Common myeloid progenitor, CD34-positive (primary cell): ENCODE measurements at places on chromosomes 6 and 20.

DNA sequence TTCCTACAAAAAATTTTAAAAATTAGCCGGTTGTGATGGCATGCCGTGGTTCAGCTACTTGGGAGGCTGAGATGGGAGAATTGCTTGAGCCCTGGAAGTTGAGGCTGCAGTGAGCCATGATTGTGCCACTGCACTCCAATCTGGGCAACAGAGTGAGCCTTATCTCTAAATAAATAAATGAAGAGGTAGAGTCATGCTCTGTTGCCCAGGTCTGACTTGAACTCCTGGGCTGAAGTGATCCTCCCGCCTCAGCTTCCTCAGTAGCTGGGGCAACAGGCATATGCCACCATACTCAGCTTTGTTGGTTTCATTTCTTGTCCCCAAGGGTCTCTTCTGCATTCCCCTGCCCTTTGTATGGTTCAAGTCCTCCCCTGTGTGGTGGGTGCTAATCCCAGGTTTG lies 17.0 kb downstream of the HSPA1B start:
- DNase-seq: no peak

DNA sequence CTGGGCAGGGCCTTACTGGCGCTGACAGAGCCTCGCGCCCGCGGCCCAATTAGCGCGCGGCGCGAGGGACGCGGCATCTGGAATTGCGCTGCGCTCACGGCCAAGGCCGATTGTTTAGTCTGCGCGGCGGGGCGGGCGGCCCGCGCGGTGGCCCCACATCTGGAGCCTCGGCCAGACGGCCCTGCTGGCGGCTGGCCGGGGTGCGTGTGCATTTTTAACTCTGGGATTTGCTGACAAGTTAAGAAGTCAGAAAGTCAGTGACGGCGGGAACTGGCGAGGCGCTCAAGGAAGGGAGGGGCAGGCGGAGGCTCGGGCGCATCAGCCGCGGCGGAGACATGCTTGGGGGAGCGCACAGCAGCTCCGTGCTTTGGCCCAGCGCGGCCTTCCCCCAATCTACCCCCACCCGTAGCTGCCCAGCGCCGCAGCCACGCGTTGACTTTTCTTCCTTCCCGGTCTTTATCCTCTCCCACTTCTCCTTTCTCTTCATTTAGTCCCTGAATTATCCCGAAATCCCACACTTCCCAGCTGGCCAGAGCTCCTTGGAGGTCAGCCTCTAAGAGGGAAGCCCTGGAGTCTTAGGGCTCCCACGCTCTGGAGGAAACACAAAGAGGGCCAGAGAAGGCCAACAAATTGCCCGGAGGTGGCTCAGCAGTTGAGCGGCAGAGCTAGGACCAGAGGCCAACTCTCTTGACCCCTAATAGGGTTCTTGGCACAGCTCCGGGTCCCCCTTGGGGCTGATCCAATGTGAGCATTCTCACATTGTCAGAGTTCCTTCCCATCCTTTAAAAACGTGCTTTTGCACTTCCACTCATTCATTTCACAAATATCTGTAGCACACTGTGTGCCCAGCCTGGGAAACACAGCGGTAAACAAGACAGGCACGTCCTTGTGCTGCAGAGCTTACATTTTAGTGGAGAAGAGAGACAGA lies 40.8 kb upstream of the FOXP4 start:
- peak; percentile 15 for DNase-seq

- DNase-seq: no peak
These were observed 59.9 kb upstream of the GPR6 start for GRCh38 chr6:109918227-109918626.

DNA sequence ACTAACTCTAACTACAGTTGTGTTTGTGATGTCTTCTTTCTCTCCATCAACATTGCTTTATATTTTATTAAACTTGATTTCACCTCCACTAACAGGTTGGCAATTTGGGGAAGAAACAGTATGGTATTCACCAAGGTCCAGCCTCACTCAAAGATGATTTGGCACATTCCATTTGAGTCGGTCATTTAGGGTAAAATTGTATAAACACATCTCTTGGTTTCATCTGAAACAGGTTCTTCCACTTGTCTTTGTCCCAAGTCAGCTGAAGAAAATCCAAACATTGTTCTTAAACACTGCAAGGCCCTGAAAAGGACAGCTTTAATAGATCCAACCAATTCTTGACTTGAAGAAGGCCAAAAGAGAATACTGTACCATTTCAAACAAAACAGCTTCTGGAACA lies 104.9 kb upstream of the NT5E start:
- DNase-seq: no peak

DNA sequence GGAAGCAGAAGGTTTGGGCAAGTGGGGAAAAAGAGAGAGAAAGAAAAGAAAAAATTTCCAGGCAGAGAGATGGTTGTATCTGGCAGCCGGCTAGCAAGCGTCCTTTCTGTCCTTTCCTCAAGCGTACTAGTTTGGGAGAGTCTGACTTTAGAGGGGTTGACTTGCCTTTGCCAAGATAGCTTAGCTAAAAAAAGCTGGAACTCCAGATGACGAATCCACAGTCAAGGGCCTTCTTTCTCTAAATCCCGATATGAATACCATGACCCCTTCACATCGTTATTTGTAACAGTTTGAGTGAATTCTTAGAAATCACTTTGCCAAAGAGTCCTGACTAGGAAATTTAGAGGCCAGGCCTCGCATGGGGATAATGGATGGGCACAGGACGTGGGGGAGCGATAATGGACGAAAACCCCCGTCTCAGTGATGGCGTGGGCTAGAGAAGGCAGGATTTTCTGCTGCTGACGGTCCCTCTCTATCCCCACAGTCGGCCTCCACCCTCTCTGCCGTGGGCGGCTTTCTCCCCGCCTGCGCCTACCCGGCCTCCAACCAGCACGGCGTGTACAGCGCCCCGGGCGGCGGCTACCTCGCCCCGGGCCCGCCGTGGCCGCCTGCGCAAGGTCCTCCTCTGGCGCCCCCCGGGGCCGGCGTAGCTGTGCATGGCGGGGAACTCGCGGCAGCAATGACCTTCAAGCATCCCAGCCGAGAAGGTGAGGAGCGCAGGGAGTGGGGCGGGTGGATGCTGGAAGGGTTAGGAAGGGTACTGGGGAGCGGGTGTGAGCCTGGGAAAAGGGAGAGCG lies 3.5 kb downstream of the PAX1 start:
- no peak for DNase-seq

DNA sequence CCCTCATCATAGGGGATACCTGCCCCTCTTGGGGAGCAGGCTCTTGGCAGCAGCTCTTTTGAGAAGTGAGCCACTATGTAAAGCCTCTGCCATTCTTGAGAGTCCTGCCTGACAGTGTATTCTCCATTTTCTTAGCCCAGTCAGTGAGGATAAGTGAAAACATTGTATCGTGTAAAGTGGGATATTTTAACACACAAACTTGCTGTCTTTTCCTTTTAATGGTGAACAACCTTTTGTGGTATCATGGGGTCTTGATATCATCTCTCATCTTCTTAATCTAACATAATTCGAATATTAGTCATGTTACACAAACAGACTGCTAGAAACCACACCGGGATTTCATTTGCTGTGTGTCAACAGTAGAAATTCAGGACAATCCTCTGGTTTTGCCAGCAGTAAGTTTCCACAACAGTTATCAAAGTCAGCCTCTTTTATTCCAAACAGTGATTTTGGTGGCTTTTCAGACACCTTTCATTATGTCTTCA lies 136.2 kb downstream of the HIVEP1 start:
- no peak for DNase-seq

- DNase-seq: peak; percentile 53
These were observed 42.3 kb upstream of the PTPN1 start for GRCh38 chr20:50467718-50468356.

DNA sequence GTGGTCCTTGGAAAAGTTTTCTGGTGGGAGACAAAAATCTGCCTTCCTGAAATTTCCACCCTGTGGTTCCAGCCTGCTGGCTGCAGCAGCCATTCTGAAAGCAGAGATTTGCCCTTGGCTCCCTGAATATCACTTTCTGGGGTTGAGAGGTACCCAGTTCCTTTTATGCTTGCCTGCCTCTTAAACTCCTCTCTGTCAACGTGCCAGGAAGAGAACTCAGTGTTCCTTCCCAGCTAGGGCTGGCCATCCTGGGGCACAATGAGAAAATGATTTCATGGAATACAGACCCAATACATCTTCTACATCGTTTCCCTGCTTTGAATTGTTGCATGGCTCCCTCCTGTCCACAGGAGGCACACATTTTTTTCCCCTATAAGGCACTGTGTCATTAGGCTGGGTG lies 1.6 kb upstream of the DSN1 start:
- DNase-seq: no peak

DNA sequence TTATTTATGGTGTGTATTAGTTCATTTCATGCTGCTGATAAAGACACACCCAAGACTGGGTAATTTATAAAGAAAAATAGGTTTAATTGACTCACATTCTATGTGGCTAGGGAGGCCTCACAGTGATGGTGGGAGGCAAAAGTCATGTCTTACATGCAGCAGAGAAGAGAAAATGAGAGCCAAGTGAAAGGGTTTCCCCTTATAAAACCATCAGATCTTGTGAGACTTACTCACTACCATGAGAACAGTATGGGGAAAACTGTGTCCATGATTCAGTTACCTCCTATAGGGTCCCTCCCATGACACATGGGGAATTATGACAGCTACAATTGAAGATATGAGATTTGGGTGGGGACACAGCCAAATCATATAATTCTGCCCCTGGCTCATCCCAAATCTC lies 150.0 kb upstream of the AHI1 start:
- no peak for DNase-seq

DNA sequence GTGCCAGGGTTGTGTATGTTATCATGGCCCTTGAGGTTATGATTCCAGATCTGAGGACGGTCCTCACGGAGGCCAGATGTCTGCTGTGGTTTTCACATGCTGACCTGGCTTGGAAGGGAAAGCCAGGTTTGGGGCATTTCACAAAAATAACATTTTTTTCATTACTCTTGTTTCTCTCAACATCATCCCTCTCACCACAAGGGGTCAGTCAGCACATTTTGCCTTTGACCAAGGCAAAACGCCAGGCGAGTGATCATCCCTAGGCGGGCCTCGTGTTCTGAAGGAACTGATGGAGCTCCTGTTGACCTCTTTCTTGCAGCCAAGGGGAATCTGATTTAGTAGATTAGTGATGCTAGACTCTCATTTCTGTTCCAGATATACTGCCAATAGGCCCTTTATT lies 133.5 kb downstream of the TBC1D7 start:
- DNase-seq: peak; percentile 64

DNA sequence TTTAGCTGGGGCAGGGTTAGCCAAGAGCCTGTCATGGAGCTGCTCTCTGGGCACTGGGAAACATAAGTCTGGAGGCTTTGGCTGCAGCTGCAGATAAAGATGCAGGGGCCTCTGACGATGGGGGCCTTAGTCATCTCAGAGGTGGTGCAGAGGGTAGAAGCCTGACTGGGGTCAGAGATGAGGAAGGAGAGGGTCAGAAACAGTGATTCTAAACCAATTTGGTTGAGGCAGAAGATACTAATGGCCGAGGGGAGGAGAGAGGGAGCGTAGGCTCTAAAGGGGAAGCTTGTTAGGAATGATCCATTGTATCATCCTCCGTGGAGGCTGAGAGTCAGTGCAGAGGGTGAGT lies 33.8 kb downstream of the PLEKHG1 start:
- no peak for DNase-seq

DNA sequence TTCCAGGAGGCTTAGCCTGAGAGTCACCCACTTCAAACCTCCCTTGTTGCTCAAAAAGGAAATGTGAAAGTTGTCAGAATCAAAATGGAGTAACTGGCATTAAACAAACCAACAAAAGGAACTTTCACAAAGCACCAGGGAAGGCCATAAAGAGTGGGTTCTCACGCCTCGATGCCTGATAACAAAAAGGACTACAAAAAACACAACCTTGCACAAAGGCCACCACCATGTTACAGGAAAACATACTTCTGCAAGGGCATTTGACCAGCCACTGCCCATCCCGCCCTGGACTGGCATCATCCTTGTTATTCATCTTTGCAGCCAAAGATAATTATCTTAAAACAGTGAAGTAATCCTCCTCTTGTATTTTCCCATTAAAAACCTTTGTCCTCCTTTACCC lies 34.8 kb downstream of the RNASET2 start:
- DNase-seq: no peak

- DNase-seq: no peak
These were observed 491 bp upstream of the ITCH start for GRCh38 chr20:34362502-34363061.

DNA sequence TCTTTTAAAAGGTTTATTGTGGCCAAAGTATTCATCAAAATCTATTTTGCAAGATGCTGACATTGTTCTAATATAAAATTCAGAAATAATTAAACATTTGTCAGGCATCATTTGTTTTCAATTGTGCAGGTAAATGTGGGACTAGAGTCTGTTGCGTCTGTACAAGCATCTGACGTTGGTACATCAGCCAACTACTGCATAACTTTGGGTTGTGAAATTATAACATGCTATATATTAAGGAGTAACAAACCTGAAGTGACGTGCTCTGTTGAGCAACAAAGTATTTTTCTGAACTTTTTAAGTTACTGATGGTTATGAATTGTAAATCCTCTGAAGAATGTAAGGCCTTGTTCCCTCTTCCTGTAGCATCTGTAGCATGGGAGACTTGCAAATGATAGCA lies 66.0 kb downstream of the RNF182 start:
- DNase-seq: no peak

- peak; percentile 82 for DNase-seq
These were observed 14.5 kb downstream of the TCF15 start for GRCh38 chr20:595330-596308.

GRCh38 chr6:28875191-28875747 lies 48.5 kb downstream of the TRIM27 start:
- no peak for DNase-seq

GRCh38 chr6:1317302-1317815 lies 5.5 kb downstream of the FOXQ1 start:
- no peak for DNase-seq

DNA sequence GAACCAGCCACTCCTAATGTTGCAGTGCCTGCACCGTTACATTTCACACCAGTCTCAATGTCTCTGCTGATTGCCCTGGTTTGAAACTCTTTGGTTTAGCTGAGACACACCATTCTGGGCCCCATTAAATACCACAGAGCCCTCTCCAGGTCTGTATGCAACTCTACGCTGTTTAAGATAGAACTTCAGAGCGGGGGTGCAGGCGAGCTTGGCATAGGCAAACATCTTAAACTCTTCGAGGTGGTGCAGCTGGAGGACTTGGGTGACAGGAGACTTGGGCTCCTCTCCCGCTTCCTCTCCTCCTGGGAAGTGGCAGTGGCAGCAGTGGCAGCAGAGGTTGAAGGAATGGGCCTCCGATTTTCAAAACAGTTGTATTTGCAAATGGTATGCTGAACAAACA lies 18.5 kb upstream of the SSR1 start:
- no peak for DNase-seq
